ENCODE measurements at places on chromosomes 7 and 10.

GRCh38 chr10:82628373-82628772 is 753.4 kb downstream of the NRG3 start:
- DNase-seq = no peak

DNA sequence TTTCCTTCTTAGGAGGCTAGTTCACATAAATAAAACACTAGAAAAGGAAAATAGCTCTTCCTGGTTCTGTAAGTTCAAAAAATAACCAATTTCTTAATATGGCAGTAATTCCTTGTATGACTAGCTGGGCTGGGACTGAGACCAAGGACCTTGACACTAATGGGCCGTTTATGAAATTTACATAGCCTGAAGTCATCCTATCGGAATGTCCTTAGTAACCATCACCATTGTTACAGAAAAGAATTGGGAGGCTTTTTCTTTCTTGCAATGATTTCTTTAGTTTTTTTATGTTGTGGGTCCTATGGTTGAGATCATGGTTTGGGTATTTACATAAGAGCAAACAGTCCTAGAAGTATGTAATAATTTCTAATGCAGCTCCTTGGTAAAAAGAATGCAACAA is 87.1 kb upstream of the HDAC9 start:
- DNase-seq = no peak

DNA sequence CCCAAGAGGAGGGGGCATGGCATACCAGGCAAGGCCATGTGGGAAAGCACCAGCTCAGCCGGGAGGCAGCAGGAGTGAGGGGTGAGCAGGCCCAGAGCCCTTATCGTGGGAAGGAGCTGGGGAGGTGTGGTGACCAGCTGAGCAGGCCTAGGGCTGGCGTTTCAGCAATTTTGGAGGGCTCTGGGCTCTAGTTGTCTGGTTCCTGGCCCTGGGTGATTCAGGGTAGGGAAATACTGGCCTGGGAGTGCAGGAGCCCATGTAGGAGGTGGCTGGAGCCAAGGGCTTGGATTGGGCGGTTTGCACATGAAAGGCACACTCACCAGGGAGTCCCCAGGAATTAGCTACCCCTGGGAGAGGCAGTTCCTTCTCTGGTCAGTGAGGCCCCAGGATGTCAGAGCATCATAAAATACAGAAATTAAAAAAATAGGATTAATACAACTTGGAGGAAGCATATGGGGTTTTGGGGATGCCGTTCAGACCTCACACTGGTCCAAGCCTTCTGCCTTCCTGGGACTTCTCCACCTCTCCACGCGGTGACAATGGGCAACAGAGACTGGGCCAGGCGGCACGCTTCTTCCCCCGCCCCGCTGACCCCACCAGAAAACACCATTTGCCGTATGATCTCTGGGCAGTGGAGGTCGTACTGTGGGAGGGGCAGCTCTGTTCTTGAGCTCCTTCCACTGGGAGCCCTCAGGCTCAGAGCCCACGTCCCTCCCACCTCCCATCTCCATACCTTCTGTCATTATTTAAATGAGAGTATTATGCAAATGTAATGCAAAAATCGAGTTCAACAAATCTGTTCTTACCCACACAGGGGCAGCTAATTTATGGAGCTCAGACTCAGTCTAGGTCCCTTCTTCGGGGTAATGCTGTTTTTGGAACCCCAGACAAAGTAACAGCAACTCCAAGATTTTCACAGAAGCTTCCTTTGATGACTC is 133.0 kb upstream of the FAM20C start:
- no peak for DNase-seq

- DNase-seq = no peak
Observed at GRCh38 chr7:24574386-24574785, 1.1 kb downstream of the PALS2 start.

- peak; percentile 8 for DNase-seq
Observed at GRCh38 chr10:110919971-110920881, 822 bp downstream of the SHOC2 start.

DNA sequence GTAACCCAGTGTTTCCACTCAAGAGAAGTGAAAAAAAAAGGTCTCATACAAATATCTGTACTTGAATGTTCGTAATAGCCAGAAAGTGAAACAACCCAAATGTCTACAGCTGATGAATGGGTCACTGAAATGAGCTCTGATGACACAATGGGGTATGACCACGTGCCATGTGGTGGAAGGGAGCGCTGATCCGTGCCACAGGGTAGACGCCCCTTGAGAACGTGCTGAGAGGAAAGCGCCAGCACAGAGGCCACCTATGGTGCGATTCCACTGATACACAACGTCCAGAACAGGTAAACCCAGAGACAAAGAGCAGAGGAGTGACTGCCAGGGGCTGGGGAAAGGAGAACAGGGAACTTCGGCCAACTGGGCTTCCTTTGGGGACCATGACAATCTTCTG is 50.3 kb downstream of the MAD1L1 start:
- no peak for DNase-seq

DNA sequence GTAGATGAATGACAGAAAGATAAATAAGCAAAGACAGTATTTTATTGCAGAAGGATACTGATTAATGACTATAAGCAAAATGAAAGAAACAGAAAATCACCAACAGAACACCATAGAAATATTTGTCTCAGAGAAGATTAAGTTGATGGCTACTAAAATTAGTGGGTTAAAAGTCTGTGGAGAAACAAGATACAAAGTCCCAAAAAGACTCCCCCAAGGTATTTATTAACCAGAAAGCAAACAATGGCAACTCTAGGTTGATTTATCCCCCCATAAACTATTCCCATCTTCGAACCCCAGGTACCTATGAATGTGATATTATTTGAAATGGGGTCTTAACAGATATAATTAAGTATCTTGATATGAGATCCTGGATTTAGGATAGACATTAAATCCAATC is 1104.5 kb upstream of the PHF14 start:
- no peak for DNase-seq

GRCh38 chr7:133936074-133936473 is 191.1 kb upstream of the LRGUK start:
- DNase-seq = no peak

DNA sequence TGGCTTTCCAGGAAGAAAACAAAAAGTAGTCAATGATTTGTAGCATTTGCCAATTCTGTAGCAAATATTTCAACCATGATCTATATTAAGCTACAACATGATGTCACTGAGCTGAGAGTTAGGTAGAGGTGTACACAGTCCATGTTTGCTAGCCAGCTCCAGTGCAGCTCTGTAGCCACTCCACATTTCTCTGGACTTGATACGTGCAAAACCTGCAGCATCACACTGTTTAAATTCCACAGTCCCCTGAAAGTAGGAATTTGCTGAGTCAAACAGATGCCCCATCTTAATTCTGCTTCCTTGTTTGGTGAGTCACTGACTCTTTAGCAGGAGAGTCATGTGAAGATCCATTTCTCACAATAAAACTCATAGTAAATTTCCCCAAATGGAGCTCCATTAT is 89.8 kb upstream of the LRRTM3 start:
- no peak for DNase-seq

DNA sequence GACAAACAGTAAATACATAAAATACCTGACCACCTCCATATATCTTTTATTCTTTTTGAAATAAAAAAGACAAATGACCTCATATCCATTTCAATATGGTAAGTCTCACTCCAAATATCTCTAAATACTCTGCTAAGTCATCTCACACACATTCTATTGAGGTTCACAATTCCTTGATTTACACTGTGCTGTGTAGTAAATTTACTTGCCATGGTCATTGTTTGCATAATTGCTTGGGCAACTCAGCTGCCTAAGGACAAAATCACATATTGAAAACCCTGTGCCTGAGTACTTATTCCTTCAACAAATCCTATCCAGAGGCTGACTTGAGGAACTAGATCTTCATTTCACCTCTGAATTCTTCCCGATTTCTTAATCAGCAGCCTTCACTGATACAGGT is 176.4 kb downstream of the THSD7A start:
- DNase-seq = no peak

- DNase-seq = no peak
Observed at GRCh38 chr7:30921540-30922401, 10.1 kb downstream of the AQP1 start.

GRCh38 chr10:112799726-112800510 is 150.1 kb upstream of the TCF7L2 start:
- DNase-seq = no peak

DNA sequence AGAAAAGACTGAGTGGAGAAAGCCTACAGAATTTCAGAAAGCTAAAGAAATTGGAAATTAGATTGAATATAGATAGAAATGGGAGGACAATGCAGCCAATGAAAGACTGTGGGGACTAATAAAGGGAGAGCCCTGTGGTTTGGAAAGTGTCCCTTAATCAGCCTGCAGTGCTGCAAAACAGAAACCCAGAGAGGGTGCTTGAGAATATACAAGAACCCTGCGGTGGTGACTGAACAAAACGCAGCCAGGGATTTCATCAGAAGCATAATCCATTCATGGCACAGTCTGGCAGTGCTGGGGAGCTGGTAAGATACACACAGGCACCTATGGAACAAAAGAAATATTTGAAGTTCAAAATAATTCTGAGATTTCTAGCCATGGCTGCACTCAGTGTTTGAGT is 19.1 kb downstream of the CEP41 start:
- no peak for DNase-seq

- DNase-seq = no peak
Observed at GRCh38 chr7:49812534-49812933, 39.1 kb downstream of the VWC2 start.

GRCh38 chr10:121221072-121221471 is 369.9 kb downstream of the WDR11 start:
- no peak for DNase-seq

- no peak for DNase-seq
Observed at GRCh38 chr10:82377608-82378007, 502.6 kb downstream of the NRG3 start.

DNA sequence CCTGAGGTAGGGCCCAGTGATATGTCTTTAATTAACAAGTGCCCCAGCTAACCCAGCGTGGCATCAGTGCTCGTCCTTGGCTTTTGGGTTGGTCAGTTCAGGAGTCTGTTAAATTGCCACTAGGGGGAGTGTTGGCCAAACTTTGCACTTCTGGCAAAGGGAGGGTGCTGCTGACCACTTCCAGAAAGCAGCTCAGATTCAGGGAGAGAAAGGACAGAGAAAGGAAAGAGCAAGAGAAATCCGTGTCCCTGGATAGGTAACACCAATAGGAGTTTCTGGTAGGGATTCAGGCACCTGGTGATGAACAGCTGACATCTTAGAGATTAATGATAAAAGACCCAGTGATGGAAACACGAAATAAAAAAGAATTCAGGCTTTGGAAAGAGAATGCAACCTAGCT is 243.1 kb upstream of the AOAH start:
- DNase-seq = no peak

DNA sequence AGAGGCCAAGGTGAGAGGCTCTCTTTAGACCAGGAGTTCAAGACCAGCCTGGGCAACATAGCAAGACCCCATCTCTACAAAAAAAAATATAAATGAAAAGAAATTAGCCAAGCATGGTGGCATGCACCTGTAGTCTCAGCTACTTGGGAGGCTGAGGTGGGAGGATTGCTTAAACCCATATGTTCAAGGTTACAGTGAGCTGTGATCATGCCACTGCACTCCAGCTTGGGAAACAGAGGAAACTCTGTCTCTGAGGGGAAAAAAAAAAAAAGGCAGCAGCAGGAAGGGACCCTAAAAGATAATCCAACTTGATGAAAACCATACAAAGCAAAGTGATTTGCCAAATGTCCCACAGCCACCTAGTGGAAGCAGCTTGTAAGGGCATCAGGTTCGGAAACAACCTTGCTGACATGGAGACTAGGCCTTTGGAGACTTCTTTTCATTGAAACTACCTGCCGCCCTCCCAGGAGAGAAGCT is 15.6 kb upstream of the PBLD start:
- no peak for DNase-seq

- DNase-seq = no peak
Observed at GRCh38 chr10:75035975-75036708, 75.3 kb upstream of the SAMD8 start.

GRCh38 chr7:116152276-116152675 is 58.1 kb upstream of the TES start:
- no peak for DNase-seq

GRCh38 chr7:553636-554111 is 34.0 kb upstream of the PDGFA start:
- DNase-seq = no peak

- no peak for DNase-seq
Observed at GRCh38 chr7:33593611-33594010, 311.7 kb upstream of the BMPER start.

DNA sequence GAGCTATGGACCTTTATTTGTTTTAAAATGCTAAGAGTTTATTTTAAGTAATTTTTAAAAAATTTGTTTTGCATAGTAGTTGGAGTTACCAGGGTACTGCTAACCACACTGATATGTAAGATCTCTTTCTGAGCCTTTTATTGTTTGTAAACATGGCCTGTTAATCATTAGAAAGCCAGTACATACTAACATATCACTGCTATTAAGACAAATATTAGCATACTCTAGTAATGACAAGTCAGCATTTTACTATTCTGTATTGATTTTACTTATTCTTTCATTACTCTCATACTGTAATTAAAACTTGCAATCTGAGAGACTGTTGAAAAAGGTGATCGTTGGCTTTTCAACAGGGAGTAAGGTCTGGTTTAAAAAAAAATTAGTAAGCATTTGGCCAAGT is 66.7 kb downstream of the PTEN start:
- DNase-seq = no peak

GRCh38 chr10:124557648-124558338 is 96.2 kb downstream of the LHPP start:
- no peak for DNase-seq

GRCh38 chr7:64885520-64886240 is 17.4 kb upstream of the ZNF273 start:
- DNase-seq = no peak

DNA sequence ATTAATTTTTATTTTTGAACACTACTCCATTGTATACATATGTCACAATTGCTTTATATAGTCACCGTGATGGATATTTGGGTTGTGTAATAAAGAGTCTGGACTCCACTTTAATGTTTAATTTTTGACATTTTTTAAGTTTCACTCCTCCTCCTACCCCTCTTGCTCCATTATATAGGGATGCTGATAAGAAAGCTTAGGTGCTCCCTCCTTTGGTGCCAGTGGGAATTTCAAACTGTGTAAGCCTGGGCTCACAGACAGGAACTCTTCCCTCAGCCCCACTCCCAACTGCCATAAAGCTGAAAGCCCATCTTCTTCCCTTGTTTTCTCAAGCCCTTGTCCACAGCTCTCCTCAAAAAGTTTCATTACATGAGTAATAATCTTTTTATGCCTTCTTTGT is 47.6 kb downstream of the TWIST1 start:
- DNase-seq = no peak

- no peak for DNase-seq
Observed at GRCh38 chr7:102912742-102913141, at the start of gene LRRC17. TSS of gene LRRC17 (plus strand) at chr7:102913000. CDS start at chr7:102933914, 20,914 bp downstream.

DNA sequence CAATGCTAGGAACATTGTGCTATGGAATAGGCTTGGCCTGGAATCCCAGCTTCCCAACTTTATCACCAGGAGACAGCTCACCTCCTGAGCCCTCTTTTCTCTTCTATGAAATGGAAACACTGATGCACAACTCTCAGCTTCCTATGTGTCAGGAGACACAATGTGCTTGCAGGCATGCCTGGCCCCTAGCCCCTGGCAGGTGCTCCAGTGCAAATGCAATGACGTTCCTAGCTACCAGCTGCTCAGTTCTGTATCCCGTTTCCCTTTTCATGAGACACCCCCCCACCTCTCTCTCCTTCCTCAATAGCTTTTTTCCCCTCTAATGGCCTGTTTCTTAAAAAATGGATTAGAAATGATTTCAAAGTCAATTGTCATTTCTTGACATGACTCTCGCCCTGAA is 30.7 kb downstream of the HABP2 start:
- no peak for DNase-seq

GRCh38 chr10:75287697-75288096 is 51.9 kb upstream of the COMTD1 start:
- no peak for DNase-seq

All from activated CD8-positive, alpha-beta memory T cell treated with anti-CD3 and anti-CD28 coated beads for 1 hour (primary cell).